NCI-H1436 treated with DMSO at 0.1 percent for 48 hours (cell line): ENCODE measurements at places on chromosomes 3 and 15.

DNA sequence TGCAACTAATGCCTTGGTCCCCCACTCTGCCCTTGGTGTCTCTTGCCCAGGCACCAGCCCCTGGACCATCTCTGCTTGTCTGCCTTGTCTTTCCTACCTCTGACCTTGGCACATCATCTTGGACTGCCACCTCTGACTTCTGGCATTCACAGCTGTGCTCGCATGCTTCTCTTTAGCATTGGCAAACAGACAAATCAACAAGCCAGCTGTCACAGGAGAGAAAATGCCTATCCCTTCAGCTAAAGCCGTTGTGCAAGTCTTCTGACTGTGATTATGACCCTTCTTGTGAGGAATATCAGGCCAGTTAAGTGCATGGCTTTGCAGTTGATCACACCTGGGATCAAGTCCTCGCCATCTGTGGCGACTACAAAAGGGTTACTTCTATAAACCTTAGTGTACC, 84.6 kb downstream of the PRICKLE2 start:
- no peak for DNase-seq

GRCh38 chr3:16550305-16550675, 36.8 kb upstream of the RFTN1 start:
- no peak for DNase-seq

GRCh38 chr3:115325539-115325938, 178.5 kb upstream of the ZBTB20 start:
- DNase-seq, result no peak

DNA sequence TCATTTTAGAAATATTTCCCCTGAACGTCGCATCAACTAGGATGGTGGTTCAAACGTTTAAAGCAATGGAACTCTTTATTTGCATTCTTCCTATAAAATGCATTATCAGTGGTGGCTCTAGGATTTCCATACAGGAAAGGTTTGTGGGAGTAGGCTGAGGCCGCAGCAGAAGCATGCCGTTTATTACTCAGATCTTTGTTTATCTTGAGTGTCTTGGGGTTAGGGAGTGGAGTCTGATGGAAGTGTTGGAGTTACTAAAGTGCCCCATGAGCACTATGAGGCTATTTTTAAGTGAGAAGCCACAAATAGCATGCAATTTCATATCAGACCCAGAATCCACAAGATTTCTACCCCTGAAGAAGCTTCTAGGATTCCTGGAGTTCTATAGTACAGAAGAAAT, 26.2 kb downstream of the ATOSA start:
- no peak for DNase-seq

DNA sequence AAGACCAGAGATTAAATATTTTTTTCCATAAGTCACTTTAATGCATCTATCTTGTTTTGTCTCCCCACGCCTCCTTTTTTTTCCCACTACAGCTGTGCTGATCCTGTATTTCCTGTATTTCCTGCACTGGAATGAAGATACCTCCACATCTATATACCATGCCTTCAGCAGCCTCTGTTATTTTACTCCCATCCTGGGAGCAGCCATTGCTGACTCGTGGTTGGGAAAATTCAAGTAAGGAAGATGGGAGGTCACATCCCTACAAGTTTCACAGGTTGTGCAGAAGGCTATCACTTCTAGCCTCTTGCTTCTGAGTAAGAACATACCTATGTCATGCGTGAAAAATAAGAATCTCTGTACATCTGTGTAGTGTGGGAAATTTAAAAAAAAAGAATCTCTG, 3.1 kb downstream of the SLC15A2 start:
- no peak for DNase-seq

GRCh38 chr3:117520582-117520981, 811.0 kb downstream of the TUSC7 start:
- no peak for DNase-seq

DNA sequence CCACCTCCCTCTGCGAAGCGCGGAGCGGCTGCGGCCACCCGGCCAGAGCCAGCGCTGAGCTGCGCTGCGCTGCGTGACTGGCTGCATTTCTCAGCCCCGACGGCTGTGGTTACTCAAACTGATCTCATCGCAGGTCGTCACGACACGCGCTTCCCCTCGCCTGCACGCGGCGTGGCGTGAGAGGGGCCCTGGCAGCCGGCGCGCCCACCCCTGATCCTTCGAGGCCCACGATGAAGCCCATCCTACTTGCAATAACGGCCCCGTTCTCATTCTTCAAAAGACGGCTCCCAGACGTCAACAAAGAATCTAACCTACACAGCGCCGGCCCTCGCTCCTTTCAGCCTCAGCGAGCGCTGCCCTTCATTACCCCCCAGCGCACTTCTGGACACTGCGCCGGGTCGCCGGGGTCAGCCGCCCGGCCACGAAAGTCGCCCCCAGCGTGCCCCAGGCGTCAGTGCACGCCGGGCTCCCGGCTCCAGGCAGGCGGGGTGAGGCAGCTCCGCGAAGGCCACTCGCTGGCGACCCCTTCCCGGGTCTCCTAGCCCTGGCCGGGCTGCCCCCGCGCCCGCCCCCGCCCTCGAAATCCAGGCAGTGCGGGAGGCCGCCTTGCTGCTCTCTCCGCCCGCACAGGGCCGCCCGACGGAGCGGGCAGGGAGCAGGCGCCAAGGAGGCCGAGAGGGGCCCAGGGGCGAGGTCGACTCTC, 9.9 kb upstream of the LEKR1 start:
- no peak for DNase-seq

DNA sequence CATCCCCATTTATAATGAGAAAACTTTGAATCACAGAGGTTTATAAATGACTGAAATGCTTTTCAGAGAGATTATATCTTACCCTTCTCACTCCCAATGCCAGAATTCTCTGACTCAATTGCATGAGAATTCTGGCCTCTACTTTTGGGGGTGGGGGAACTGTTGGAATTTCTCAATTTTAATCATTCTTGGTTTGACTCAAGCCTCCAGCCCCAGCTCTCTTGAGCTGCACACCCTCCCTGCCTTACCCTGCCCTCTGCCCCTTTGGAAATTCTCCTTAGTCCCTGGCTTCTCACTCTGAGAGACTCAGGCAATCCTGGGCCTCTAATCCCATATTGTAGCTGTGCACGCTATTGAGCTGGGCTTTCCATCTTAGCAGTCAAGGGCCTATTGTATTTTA, 44.2 kb downstream of the ZNF589 start:
- DNase-seq, result no peak

- no peak for DNase-seq
Measured at GRCh38 chr3:42036483-42036823, 54.7 kb upstream of the TRAK1 start.

DNA sequence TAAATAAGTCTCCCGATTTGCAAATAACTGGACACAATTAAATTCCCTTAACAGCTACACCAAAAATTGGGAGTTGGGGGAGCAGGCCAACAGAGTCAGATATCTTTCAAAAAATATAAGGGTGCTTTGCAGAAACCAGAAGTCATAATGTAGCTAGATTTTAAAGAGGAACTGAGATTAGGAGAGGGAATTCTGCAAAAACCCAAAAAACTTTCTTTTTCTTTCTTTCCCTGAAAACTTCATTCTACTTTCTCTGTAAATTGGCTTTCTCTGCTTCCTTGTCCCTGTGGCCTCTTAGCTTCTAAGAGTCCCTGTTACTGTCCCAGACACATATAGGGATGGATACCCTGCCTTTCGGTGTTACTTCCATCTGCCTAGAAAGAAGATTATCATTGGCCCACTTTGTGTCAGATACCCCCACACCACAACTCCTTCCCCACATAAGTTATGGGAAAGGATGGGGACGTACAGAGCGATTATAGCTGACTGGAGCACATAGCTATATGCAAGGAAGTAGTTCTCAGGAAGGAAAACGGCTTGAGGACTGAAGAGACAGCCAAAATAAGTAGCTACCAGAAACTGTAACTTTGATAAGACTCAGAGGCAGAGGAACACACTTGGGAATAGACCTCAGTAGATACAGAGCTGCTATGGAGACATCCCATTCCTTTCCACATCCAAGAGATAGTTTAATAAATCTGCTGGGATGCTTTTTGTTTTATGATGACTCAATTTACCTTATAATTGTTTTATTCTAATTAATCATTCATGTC, 129.1 kb upstream of the TGFBR2 start:
- DNase-seq, result no peak

DNA sequence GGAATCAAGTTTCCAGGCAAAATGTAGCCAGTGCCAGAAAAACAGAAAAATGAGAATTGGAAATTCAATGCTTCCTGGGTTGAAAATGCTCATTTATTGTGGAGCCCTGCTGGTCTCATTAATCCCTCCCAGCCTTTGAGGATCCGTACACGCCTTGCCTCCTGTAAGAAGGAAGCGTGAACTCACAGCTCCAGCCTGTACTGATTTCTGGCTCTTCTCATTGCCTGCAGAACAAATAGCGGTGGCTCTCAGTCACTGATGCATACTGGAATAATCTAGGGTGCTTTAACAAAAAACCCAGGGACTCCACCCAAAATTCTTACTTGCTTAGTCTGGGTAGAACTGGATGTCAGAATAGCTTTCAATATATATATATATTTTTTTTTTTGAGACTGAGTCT, 29.3 kb upstream of the SLC24A5 start:
- DNase-seq, result no peak

DNA sequence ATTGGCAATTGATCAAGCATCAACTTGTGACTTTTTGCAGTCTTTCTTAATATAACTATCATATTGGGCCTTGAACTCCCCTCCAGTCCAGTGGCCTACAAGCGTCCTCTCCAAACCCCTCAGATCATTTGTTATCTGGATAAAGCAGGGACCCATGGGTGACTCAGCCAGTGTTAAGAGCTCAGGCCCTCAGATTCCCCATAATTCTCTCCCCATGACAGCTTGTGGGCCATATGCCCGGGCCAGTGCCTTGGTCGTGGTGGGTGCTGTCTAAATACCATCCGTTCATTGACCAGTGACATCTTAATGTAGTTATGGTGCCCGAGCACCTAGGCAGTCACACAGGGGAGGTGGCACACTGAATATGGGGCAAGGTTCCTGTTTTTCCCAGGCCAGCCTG, 18.1 kb downstream of the MCF2L2 start:
- no peak for DNase-seq

DNA sequence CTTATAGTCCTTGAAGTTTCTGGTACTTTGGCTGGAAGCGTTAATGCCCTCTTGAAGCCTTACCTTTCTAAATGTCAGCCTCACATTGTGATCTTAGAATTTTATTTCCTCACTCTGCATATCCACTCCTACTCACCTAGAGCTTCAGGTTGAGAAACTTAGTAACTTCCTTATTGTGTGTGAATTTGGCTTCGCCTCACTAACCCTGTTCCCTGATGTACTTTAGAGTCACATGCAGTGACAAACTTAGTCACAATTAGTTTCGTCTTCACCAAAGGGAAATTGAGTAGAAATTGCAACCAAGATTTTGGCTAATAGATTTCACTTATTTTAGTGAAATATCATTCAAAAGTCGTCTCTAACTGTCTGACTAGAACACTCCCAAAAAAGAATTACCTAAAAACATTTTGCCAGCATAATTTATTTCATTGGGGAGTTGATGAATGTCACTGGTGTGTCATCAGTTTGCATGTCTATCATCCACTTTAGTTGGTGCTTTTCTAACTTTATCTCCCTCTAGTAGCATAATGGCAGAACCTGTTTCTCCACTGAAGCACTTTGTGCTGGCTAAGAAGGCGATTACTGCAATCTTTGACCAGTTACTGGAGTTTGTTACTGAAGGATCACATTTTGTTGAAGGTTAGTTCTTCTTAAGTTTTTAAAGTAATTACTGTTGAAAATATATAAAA, 960 bp downstream of the MFN1 start:
- no peak for DNase-seq

GRCh38 chr3:47405820-47406761, 25.3 kb downstream of the PTPN23 start:
- no peak for DNase-seq

DNA sequence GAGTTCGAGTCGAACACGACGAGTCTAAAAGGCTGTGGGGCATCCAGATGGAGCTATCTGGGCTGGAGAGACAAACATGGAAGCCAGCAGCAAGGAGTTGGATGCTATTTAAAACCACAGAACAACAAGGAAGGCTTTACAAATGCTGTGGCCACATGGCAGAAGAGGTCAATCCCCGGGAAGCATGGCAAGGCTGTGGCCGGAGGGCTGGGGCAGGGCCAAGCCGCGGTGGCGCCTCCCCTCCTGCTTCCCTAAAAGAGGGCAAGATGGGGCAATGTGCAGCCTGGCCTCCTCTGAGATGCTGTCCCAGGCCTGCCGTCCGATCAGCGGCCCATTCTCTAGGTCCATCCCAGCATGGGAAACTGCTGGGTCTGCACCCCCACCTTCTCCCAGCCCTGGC, 139.1 kb downstream of the SRGAP3 start:
- DNase-seq, result no peak

DNA sequence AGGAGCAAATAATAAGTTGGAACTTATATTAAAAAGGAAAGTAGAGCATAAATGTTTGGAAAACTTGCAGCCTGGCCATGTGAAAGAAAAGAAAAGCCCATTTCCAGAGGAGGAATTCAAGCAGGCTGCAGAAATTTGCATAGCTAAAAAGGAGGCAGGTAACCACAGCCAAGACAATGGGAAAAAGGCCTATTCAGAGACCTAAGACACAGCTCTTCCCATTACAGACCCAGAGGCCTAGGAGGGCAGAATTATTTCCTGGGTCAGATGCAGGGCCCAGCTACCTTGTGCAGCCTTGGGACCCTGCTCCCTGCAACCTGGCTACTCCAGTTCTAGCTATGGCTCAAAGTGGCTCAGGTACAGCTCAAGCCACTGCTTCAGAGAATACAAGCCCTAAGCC, 234.6 kb upstream of the BCHE start:
- no peak for DNase-seq

GRCh38 chr15:29377161-29377560, 107.5 kb upstream of the NSMCE3 start:
- no peak for DNase-seq

DNA sequence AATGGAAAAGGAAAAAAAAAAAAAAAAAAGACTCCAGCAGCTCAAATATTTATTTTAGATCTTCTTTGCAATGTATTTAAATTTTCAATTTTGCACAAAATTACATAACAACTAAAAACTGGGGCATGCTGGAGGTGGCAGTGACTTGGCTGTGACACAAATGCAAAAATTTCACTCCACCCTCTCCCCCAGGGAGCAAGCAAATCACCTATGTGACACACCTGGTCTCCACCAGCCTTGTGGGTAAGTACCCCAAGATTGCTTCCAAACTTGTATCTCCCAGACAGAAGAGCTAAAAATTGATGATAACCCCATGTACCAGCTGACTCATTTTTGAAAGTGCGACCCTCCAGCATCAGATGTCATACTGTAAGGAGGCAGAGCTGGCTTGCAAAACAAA, 32.0 kb downstream of the UBE3A start:
- no peak for DNase-seq
